ENCODE measurements at places on chromosomes 12 and 14.

- H3K4me3 ChIP-seq = no peak overlapping the region
- H3K27ac ChIP-seq = no peak overlapping the region
- no peaks in the 10 kb centered on the region for H3K4me1 ChIP-seq
- H3K27me3 ChIP-seq = no peaks in the 10 kb centered on the region
Observed at GRCh38 chr12:128381541-128381940, 114.6 kb downstream of the TMEM132C start.

DNA sequence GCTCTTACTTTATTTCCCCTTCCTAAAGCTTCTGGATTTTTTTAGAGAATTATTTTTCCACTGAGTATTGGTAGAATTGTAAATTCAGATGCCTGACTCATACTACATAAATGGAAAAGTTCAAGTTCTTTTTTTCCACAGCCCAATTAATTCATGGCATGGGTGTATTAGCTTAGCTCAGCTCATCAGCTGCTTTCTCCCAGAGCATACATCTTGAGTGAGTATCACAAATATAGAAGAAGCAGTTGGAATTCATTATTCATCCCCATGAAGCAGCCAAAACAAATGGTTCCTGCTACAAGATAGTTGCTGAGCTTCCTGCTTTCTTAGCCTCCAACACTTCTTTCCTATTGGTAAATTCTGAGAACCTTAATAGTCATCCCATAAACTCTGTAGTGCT, 105.1 kb downstream of the C12orf50 start:
- no peaks in the 10 kb centered on the region for H3K27me3 ChIP-seq
- no peak overlapping the region for H3K4me3 ChIP-seq
- DNase-seq = no peak
- no peaks in the 10 kb centered on the region for H3K36me3 ChIP-seq
- no peaks in the 10 kb centered on the region for H3K4me1 ChIP-seq
- no peak overlapping the region for H3K27ac ChIP-seq

GRCh38 chr12:1552171-1552570, 42.2 kb downstream of the FBXL14 start:
- DNase-seq = no peak
- H3K36me3 ChIP-seq = no peaks in the 10 kb centered on the region
- no peaks in the 10 kb centered on the region for H3K4me1 ChIP-seq
- H3K27me3 ChIP-seq = no peaks in the 10 kb centered on the region
- H3K4me3 ChIP-seq = no peak overlapping the region

DNA sequence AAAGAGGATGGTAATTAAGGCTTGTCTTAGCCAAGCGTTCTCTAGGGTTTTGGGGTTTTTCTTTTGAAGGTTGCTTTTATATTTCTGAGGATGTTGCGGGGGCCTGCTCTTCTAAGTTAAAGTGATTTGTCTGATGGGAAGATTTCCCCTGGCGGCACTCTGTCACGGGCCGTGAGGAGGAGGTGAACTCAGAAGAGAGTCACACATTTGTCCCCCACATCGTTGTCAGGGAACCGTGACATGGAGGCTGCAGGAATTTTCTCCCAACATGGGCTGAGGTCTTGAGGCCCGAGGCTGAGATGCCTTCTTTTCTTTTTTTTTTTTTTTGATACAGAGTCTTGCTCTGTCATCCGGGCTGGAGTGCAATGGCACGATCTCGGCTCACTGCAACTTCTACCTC, 71.5 kb downstream of the ADGRD1 start:
- peaks cover 6% of the 10 kb centered on the region for H3K4me1 ChIP-seq
- H3K36me3 ChIP-seq = no peaks in the 10 kb centered on the region
- H3K27me3 ChIP-seq = no peaks in the 10 kb centered on the region

DNA sequence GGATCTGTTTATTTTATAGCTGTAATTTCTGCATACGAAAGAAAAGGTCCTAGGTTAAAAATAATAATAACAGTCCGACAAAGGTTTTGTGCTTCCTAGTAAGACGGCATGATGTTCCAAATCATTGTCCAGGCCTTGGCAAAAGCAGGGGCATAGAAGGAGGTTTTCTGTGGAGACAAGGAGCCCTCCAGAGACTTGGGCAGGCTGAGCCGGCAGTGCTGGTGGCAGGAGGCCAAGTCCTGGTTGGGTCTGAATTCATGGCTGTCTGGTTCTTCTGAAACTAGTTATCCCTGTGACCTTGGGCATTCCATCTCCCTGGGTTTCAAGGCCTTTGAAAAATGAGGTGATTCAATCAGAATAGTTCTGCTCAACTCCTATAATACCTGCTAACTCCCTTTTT, 44.0 kb downstream of the KCNK13 start:
- no peak overlapping the region for H3K27ac ChIP-seq
- H3K36me3 ChIP-seq = no peaks in the 10 kb centered on the region
- no peaks in the 10 kb centered on the region for H3K27me3 ChIP-seq
- no peak for DNase-seq
- no peak overlapping the region for H3K4me3 ChIP-seq

DNA sequence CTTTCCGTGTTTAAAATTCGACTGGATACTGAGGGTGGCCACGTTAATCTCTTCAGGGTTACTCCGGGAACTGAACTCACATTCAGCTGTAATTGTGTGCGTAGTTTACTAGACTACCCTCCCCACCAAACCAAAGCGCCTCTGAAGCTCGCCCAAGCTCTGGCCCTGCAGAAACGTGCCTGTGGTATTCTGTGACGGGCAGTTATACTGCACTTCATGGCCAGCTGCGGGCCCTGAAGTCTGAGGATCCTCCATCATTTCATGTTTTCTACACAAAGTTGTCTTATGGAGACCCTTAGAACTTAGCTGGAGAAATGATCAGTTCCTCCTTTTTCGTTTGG, 688 bp downstream of the ZNF26 start:
- peak overlapping the region; percentile 79 for H3K4me3 ChIP-seq
- H3K27ac ChIP-seq = peak overlapping the region; percentile 93

GRCh38 chr12:114405519-114406271, at the start of gene TBX5:
Gene TBX5, minus strand, starts transcription at chr12:114406144. Its CDS starts 2,246 bp downstream, at chr12:114403898.
- no peak within 1 kb of the TSS for H3K4me3 ChIP-seq
- DNase-seq = no peak
- H3K27ac ChIP-seq = no peak within 1 kb of the TSS
- peaks cover 14% of the 10 kb centered on the region for H3K4me1 ChIP-seq
- H3K27me3 ChIP-seq = peaks cover 100% of the 10 kb centered on the region

DNA sequence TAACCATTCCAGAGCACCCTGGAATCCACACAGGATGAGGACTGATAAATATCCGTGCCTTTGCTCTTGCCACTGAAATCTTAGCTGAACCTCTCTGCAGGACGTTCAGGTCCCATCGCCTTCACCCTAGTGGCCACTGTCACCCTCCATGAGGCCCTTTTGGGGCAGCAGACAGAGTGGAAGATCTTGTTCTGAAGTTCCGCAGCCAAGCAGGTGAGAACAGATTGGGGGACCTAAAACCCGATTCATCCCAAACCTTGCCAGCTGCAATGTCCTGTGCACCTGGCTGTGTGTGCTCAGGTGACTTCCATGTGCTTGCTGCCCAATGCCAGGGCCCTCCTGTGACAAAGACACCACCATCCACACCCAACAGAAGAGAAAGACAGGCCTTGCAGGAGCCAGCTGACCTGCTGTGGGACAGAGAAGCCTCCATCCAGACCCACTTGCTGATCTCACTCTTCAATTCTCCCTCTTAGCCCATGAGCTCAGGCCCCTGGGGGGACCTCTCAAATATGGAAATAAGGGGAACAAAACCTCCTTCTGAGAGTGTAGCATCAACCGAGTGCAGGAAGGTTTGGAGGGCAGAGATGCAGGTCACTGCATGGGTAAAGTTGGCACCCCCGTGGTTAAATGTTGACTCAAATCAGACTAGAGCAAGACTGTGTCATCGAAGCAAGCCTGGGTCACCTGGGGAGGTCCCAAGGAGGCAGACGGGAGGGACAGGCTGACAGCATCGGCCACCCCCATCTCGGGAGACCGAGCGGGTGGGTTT, 308.7 kb upstream of the DIO3 start:
- H3K27ac ChIP-seq = no peak overlapping the region
- no peaks in the 10 kb centered on the region for H3K4me1 ChIP-seq
- no peak for DNase-seq
- no peak overlapping the region for H3K4me3 ChIP-seq
- H3K27me3 ChIP-seq = no peaks in the 10 kb centered on the region

- no peak for DNase-seq
- no peaks in the 10 kb centered on the region for H3K36me3 ChIP-seq
- H3K27ac ChIP-seq = no peak overlapping the region
Observed at GRCh38 chr12:89846473-89847055, 137.9 kb upstream of the ATP2B1 start.

DNA sequence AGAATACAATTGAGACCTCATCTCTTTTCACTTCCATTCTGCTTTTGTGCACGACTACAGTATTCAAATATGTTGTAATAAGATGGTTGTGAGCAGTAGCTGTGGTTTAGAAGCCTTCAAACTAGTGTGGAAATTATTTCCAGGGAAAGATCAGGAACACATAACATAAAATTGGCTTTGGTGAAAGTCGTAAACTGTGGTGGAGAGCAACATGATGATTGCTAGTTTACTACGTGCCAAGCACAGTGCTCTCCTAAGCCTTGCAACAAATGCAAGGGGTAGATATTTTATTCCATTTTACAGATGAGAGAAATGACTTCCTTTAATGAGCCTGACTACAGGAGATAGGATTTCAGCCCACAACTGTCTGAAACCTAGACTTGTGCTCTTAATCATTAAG, 172.4 kb upstream of the LMNTD1 start:
- no peaks in the 10 kb centered on the region for H3K36me3 ChIP-seq
- no peaks in the 10 kb centered on the region for H3K4me1 ChIP-seq
- no peaks in the 10 kb centered on the region for H3K27me3 ChIP-seq

DNA sequence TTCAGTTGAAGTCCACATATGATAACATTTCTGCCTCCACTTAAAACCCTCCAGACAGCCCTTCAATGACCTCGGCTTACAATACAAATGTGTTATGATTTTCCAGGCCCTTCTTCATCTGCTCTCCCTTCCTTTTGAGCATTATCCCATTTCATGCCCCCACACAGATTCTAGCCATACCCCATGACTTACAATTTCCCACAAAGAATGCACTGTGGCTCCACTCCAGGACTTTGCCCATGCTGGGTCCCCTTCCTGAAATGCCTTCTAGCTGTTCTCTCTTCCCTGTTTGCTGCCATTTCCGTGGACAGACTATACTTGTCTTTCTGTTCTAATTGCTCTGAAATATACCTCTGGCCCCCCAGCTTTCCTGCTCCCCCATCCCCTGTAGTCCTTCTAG, 963.2 kb downstream of the DIO2 start:
- no peak overlapping the region for H3K27ac ChIP-seq
- no peaks in the 10 kb centered on the region for H3K27me3 ChIP-seq
- H3K4me1 ChIP-seq = no peaks in the 10 kb centered on the region
- H3K36me3 ChIP-seq = no peaks in the 10 kb centered on the region
- no peak for DNase-seq

DNA sequence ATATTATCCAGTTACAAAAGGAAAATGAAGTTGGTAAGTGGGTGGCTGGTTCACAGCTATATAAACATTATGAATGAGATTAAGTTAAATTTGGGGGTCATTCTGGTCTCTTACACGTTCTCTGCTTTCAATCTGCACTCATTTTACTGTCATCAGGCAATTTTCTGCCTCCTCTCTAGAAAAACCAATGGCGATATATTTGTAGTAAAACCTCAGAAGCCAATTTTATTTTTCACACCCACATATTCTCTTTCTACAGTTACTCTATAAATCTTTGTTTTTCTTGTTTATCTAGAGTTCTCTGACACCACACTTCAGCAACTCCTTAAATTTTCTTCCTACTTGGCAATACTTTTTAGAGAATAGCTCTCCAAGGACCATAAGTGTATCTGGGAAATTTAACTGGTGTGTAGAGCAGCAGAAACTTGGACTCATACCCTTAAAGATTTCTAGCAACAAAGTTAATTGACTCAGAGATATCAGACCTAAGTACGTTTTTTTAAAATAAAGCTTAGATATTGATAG, 926.9 kb downstream of the TMTC2 start:
- no peaks in the 10 kb centered on the region for H3K4me1 ChIP-seq
- no peak for DNase-seq
- no peaks in the 10 kb centered on the region for H3K27me3 ChIP-seq
- no peaks in the 10 kb centered on the region for H3K36me3 ChIP-seq
- H3K27ac ChIP-seq = no peak overlapping the region
- no peak overlapping the region for H3K4me3 ChIP-seq

GRCh38 chr14:76501156-76501720, 125.3 kb downstream of the ESRRB start:
- H3K36me3 ChIP-seq = no peaks in the 10 kb centered on the region
- no peaks in the 10 kb centered on the region for H3K27me3 ChIP-seq
- no peak overlapping the region for H3K4me3 ChIP-seq
- no peak overlapping the region for H3K27ac ChIP-seq
- no peak for DNase-seq

GRCh38 chr14:68397371-68397811, 395.5 kb downstream of the ZFP36L1 start:
- DNase-seq = peak; percentile 74
- no peaks in the 10 kb centered on the region for H3K36me3 ChIP-seq
- peak overlapping the region; percentile 70 for H3K27ac ChIP-seq
- H3K4me3 ChIP-seq = no peak overlapping the region
- peaks cover 25% of the 10 kb centered on the region for H3K4me1 ChIP-seq

DNA sequence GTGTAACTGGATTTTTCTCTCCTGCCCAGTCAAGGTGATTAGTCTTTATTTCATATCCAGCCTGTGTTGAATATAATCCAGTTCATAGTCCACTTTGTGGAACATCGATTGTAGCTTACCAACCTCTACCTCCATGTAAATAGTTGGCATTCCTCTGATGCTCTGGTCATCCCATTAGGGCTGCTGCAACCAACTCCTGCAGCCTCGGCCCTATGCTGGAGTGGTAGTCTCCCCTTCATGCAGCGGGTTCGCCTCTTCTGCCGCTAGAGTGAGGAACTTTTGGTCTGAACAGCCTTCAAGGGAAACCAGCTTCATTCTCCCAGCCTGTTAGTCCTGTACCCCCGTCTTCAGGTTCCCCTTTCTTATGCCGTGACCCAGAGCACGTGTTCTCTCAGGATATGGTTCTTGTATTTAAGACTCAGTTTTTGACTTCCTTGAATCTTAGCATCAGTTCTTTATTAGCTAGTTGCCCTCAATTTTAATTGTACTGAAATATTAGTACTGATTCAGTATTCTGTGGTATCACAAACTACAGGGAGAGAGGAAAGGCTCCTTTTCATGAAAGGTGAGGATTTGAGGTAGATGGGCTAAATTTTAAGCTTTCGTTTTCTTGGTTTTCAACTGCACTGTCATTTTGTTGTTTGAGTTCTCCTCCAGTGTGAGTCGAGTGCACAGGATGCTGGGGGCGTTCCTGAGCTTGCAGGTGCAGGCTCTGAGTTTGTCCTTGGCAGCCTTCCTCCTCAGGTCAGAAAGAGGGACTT, 33.2 kb downstream of the ZNF664 start:
- H3K27ac ChIP-seq = no peak overlapping the region
- no peaks in the 10 kb centered on the region for H3K27me3 ChIP-seq
- no peak overlapping the region for H3K4me3 ChIP-seq
- no peak for DNase-seq
